ENCODE measurements at places on chromosomes 1 and 21.

DNA sequence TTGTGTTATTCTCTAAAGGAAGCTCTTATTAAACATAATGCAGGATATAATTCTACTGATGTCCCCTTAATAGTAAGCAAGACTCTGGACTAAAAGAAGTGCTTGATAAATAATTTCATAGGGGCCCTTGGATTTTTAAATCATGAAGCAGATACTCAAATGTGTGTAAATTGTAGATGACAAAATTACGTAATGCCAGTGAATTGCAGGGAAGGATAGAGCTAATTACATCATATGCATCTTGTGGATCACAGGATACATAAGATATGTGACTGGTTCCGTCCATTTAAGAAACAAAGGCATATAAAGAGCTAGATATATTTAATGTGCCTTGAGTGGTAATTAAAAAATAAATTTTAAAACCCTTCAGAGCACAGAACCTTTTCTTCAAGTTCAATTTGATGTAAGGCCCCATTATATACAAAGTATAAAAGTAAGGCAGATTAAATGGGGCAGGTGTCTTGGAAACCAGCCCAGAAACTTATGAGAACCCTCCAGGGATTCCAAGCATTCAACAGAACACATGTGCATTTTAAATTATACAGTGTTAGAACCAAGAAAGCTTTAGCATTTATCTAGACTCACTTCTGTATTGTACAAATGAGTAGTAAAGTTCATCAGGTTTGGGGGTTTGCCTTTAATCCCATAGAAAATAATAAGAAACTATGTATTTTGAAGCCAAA is 190.4 kb downstream of the NCAM2 start:
- DNase-seq, result no peak

- DNase-seq, result no peak
Observed at GRCh38 chr1:87718241-87718950, 389.7 kb downstream of the LMO4 start.

GRCh38 chr1:24963099-24963872 is 33.2 kb upstream of the RUNX3 start:
- DNase-seq, result no peak

DNA sequence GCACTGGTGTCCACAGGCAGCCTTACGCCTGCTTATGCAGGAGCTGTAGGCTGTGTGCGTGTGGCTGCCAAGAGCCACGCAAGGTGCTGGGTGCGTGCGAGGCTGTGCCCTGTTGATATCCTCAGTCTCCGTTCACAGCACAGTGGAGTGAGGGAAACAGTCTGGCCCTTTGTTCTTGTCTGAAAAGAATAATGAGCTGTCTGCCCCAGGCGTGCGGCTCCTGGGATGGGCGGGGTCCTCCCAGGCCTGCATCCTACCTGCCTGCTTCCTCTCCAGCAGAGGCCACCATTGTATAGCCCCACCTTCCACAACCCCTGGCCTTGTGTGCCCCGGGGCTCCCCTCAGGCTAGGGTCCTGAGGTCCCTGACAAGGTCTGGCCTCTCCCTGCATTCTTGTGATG is 47.0 kb upstream of the KDM4A start:
- DNase-seq, result no peak

DNA sequence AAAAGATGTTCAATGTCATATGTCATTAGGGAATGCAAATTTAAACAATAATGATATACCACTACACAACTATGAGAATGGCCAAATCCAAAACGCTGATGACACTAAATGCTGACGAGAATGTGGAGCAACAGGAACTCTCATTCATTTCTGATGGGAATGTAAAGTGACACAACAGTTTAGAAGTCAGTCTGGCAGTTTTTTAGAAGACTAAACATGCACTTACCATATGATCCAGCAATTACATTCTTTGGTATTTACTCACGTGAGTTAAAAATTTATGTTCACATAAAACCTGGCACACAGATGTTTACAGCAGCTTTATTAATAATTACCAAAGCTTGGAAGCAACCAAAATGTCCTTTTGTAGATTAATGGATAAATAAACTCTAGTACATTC is 110.4 kb upstream of the C1orf21 start:
- DNase-seq, result no peak

DNA sequence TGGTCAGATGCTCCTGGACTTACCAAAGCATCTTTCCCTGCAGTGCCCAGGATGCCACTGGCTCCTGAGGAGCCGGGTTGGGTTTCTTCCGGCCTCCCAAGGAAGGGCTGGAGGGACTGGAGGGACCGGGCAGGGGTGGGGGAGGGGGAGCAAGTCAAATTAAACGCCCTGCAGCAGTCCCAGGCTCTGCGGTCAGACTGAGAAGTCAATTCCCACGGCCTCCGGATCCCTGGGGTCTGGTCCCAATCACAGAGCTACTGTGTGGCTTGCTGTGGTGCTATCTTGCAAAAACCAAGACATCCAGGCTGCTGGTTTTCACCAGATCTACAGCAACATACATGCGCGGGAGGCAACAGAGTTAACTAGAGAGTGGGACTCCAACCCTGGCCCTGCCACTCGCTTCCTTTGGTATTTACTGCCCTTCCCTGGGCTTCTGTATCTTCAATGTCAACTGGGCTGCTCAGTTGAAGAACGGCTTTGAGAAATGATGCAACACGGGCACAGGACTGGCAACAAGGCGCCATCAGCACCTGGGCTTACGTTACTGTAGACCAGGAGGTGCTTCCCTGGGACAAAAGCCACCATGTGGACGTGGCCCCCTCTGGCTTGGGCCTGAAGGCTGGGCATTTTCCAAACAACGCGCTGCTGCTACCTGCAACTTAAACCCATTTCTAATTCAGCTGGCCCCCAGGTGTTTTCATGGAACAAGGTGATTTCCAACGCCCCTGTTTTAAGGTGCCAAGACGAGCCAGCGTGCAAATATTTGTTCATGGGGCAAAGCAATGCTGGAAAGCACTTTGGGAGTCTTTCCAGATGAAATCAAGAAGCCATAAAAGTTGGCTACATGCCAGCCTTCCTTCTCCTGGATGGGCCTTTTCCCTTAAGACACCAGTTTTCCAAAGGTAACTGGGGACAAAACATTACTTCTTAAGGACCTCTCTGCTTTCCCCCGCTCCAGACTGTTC is 11.5 kb downstream of the RCC2 start:
- DNase-seq, result no peak

DNA sequence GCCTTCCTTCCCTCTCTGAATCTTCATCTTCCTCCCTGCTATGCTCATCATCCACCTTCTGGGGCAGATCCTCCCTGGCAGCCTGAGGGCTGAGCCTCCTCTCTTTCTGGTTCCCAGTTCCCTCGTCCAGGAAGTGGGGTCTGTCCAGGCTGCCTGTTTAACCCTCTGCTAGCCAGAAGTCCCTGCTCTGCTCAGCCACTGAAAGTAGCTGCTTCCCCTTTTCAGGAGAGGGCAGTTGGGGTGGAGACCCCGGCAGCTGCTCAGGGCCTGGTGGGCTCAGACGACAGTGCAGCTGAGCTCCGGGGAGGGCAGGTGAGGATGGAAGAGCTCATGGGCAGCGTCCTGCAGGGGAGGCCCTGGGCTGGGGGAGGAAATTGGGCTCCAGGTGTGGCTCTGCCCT is 43.1 kb upstream of the ETV3 start:
- DNase-seq, result no peak

DNA sequence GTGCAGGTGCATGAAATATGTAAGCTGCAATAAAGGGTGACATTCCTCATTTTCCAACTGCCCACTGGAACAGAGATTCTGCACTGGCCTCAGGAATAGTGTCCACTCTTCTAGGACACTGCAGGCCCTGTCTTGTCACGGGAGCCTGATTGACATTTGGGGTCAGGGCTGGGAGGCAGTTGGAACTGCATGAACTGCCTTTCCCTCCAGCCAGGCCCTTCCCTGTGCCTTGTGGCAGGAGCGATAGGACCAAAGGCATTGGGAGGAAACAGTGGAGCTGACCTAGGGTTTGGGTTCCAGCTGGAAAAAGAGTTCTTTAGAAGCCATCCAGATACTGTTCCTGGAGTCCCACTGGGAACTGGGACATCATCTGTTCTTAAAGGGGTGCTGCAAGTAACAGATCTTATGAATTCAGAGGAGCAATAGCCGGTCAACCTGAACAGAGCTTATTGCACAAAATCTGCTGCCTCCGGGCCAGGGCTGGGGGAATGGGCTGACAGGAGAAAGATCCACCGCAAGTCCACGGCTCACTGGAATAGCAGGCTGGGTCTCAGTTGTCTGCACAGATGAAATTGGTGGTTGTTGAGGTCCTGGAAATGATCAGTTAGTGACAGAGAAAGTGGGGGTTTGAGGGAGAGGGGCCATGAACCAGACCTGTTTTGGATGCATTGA is 451.7 kb downstream of the CAMTA1 start:
- no peak for DNase-seq

GRCh38 chr1:75791022-75791421 is 5.0 kb downstream of the RABGGTB start:
- DNase-seq, result no peak

- DNase-seq, result no peak
Observed at GRCh38 chr1:33089457-33089856, 8.5 kb downstream of the AZIN2 start.

DNA sequence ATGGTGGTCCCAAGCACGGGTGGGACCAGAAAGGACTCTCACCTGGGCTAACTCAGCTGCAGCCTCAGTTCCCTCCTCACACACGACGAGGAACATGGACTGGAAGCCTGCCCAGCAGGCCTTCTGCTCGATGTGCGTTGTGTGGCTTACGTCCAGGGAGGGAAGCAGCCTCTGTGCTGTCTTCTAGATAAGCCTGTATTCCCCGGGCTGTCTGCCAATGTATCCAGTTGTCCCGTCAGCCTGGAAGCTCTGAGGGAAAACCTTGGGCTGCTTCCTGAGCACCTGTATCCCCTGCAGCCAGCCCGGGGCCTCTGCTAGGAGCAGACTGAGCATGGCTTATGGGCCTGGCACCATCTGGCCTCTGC is 10.5 kb downstream of the PCSK9 start:
- DNase-seq, result peak; percentile 97

DNA sequence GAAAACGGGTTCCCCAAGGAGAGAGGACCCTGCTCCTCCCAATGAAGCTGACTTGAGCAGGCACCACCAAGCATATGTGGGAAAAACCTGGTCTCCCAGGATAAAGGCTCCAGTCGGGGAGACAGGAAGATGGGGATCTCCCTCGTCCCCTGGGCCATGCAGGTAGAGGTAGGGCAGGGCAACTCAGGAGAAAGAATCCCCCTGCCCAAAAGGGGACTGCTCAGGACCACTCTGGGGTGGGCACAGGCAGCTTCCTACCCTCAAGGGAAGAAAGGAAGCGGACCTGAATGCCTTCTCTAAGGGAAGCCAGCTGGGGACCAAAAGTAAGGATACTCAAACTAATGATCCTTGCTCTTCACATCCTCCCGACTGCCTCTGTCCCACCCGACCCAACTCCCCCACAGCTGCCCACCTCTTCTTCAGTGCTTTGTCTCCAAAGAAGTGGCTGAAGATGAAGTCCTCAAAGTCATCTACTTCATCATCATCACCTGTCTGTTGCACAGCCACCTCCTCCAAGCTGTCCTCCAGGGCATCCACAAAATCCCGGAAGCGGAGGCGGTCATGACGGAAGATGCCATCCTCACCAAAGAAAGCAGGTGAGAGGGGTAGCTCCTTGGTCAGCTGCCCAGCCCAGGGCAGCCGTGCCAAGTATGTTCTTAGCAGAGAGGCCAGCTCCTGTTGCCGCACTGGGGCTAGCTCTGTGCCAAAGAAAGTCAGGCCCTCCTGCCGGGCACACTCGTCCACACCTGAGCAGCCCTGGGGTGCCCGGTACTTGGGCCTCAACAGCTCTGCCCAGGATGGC is 8.8 kb upstream of the PMVK start:
- no peak for DNase-seq

- no peak for DNase-seq
Observed at GRCh38 chr1:59083946-59084865, 212.7 kb upstream of the FGGY start.

GRCh38 chr1:58812468-58812867 is 28.6 kb upstream of the JUN start:
- DNase-seq, result no peak

- no peak for DNase-seq
Observed at GRCh38 chr1:61124078-61124477, 41.7 kb downstream of the NFIA start.

- DNase-seq, result no peak
Observed at GRCh38 chr1:31507676-31508530, 68.4 kb upstream of the TINAGL1 start.

GRCh38 chr21:38848187-38848609 is 42.5 kb downstream of the ETS2 start:
- peak; percentile 48 for DNase-seq

GRCh38 chr1:100414693-100415497 is 62.6 kb downstream of the CDC14A start:
- no peak for DNase-seq

- no peak for DNase-seq
Observed at GRCh38 chr1:208269338-208269666, 25.1 kb upstream of the PLXNA2 start.

DNA sequence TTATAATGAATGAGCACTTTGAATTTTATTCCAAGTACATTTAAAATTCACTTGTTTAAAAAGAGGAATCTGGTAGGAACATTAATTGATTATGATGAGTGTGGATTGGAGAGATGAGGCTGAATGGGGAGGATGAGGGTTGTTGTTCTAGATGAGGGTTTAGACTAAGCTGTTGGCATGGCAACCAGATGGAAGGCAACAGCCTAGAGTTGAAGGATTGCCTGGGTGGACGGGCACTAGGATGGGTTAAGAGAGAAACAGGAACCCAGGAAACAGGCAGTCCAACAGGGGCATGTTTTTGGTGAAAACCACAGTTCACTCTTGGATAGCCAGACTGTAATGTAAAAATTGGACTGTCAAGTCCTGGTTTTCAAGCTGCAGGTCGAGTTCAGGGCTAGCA is 125.5 kb downstream of the CHRM3 start:
- no peak for DNase-seq

- no peak for DNase-seq
Observed at GRCh38 chr1:10803971-10804820, 7.8 kb upstream of the CASZ1 start.

- DNase-seq, result no peak
Observed at GRCh38 chr1:186780076-186780475, 48.7 kb upstream of the PLA2G4A start.

- DNase-seq, result no peak
Observed at GRCh38 chr1:231690059-231690458, 63.5 kb downstream of the DISC1 start.

DNA sequence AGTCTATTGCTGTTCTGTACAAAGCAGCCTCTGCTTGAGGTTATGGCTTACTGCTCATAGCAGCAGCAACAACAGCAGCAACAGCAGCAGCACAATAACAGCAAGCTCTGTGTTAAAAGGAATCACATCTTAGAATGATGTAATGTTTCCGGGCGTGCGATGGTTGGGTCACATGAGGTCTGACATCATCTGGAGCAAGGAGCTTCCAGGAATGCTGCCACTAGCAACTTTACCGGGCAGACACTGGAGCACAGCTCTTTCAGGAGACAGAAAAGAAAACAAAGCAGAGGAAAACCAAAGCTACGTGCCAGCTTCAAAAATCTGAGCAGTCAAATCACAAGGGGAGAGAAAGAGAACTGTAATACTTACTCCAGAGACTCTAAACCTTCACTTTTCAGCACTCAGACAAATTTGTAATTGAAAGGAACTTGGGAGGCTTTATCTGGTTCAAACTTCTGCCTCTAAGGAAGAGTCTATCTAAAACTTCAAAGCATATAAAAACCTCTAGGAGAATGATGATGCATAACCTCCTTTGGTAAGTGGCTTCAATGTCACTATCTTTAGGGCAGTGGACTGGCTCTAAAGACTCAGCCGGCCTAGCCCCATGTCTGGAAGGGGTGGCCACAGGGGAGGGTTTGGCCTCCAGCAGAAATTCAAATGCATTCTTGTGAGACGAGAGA is 28.3 kb upstream of the RAB3GAP2 start:
- peak; percentile 88 for DNase-seq

GRCh38 chr1:154791292-154792166 is 78.6 kb downstream of the KCNN3 start:
- no peak for DNase-seq
